ENCODE measurements at places on chromosomes 6 and 20.

DNA sequence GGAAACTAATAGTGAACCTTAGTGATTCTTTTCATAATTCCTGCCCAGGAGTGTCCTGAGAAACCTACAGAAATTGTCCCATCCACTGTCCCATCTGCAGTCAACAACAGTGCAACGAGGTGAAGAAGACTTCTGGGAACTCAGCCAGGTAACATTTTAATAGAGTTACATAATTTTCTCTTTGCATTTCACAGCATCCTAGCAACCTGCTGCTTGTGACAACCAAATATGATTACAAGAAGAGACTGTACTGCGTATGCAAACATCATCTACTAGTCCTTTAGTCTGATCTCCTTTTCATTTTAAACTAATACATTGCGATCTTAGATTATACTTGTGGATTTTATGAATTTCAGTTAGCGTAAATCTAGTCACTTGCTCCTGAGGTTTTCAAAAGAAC is 951.6 kb downstream of the TFAP2A start:
- no peak for DNase-seq

- DNase-seq = no peak
Measured at GRCh38 chr20:37315021-37315451, 25.6 kb downstream of the MANBAL start.

DNA sequence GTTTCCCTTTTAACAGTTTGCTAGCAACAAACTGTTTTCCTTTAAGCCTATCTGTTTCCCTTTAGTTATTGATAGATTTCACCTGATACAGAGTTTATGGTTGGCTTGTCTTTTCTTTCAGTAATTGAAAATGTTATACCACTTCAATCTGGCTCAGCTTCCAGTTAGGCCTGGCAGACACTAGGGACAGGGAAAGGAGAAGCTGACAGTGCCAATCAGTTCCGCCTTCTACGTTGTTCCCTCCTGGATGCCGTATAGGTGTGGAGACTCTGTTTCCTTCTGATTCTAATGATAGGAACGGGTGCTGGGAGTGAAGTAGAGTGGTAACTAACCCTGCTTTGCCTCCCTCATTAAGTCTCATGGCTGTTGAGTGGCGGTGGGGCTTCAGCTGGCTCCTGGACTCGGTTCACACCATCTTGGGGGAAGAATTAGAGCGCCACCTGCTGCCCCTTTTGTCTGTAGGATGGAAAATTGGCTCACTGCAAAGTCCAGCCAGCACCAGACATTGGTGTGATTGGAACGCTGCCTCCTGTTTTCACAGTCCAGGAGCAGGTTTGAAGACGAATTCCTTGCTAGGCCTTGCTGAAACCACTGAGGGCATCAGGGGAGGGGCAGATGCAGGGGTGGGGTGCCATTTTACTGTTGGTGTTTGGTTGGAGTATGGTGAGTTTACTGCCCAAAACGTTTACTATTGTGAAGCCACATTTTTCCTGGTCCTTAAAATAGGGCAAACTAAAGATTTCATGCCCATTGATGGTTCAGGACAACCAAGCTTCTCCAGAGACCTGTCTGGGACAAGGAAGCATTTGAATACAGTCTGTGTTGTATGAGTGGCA is 1729.5 kb downstream of the GRIK2 start:
- DNase-seq = peak; percentile 4

GRCh38 chr6:56758120-56758519 is 115.4 kb upstream of the DST start:
- no peak for DNase-seq

DNA sequence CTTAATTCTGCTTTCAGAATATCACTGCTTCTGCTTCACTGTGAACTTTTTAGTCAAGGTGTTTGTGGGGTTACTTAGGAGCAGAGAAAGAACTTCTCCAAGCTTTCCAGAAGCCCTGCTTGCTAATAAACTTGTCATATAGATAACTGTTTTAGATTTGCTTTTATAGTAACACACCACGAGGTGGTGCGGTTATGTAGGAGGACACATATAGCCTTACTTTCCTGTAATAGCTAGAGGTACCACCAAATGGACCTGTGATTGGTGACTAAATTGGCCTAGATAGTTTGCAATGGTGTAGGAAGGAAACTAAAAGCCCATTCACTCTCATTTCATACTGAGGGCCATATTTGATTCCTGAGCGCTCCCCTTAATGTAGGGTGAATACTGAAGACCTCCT is 52.3 kb upstream of the BCLAF1 start:
- no peak for DNase-seq

DNA sequence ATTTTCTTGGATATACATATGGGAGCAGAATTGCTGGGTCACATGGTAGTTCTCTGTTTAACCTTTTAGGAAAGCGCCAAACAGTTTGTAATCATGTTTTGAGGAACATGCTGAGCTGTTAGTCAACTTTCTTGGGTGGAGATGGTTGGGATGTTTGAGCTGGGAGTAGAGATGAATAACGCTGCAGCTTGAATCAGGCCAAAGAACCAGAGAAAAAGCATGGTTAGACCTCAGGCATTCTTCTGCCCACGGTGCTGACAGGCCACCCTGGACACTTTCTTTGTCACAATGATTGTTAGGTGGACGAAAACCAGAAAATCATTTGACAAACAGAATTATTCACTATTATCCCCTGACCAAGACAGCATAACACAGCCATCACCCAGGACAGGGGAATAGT is 66.8 kb downstream of the PRDM1 start:
- no peak for DNase-seq

DNA sequence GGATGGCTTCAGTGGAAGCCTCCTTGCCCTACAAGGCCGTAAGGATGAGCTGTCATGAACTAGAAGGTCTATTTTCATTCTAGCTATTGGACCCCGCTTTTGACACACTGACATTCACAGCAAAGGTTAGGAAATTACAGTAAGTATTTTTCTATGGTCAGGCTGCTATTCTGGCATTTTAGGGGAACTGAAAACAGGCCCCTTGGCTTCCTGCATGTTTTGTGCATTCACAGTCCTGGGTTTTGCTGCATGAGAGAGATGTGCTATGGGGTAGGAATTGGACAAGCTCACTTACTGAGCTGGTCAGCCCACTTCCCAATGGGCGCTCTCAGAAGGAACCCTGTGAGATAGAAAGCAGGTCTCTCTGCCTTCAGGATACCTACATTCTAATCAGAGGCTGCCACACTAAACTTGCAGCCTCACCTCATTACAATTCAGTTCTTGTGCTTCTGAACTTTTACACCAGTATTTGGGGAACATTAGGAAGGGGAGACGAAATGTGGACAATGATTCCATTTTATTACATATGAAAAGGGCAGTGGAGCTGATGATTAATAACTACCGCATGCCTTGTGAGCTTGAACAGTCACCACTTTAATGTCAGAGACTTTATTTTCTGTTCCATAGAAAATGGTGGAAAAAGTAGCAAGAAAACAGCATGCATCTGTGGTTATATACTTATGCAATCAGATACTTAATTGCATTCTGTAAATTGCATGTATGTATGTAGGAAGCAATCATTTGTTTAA is 86.6 kb upstream of the TAB2 start:
- DNase-seq = no peak

GRCh38 chr6:170021579-170021978 is 269.3 kb downstream of the DLL1 start:
- no peak for DNase-seq

GRCh38 chr6:133748628-133749027 is 140.3 kb upstream of the TCF21 start:
- DNase-seq = no peak

DNA sequence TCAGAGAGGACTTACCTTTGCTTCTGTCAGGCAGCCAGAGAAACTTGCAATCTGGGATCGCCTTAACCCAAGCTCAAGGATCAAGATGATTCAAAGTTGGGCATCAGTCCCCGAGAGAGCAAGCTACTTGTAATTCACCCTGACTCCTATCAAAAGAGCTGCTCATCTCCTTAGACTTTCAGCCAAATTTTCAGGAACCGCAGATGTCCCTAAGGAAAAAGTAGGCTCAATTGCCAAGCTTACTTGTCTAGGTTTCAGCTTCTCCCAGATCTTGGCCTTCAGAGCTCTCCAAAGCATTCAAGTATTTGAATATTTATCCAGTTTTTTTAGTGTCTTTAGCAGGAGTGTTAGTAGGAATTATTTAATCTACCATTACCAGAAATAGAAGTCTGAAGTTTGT is 434.1 kb upstream of the MMS22L start:
- DNase-seq = no peak

- DNase-seq = no peak
Measured at GRCh38 chr6:394641-395289, 3.2 kb downstream of the IRF4 start.

GRCh38 chr6:19613678-19614077 is 223.5 kb upstream of the ID4 start:
- DNase-seq = no peak

GRCh38 chr6:8193541-8193940 is 91.2 kb upstream of the EEF1E1 start:
- no peak for DNase-seq

GRCh38 chr6:82617648-82618047 is 254.0 kb downstream of the TPBG start:
- DNase-seq = no peak

DNA sequence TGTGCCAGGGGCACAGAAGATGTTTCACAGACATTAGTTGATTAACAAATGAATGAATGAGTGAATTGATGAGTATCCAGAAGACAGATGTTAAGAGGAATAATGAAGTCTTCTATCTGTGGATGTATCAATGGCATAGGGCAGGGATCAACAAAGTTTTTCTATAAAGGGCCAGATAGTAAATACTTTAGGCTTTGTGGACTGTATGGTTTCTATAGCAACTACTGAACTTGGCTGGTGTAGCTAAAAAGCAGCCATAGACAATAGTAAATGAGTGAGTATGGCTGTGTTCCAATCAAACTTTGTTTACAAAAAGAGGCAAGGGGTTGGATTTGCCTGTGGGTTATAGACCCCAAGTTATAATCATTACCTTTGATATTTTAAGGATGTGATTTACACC is 144.0 kb downstream of the PRL start:
- no peak for DNase-seq

DNA sequence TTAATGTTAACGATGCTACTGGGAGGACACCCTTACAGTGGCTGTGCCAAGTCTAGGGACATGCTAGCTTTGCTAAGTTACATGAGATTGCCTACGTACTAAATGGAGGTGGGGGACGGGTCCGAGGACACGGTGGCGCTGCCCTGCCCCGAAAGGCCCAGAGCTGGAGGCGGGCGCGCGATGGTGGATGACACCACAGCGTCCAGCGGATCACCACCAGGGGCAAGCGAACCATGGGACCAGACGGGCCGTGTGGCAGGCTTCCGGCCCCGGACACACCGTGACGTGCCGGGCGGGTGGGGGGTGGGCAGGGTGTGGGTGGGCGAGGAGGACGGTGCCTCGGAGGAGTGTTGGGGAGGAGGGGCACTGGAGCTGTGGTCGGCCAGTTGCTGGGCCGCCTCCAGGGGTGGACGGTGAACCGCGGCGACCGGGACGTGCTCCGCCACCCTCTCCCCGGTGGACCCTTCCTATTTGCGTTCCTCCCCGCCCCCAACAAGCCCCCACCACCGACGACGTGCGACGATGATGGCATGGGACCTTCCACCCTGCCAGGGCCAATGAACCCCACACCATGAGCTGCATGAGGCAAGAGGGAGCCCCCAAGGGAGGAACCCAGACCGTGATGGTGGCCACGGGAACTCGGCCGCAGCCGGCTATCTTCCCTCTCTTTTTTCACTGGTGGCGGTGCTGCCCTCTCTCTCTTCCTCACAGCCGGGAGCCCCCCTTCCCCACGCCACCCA is 773.3 kb upstream of the DEFB115 start:
- no peak for DNase-seq
